CD4-positive, alpha-beta memory T cell (primary cell): ENCODE measurements at places on chromosomes 1 and 21. TPM values are rescaled to one million over a fixed set of nuclear protein-coding genes. Genes with fewer than 3 reads are reported as not detected.

TNFRSF9 gene
- total RNA-seq: 0.15 TPM

TENT5C gene
- 13.9 TPM for total RNA-seq

MAP10 gene
- 3.1 TPM for total RNA-seq

DENND1B gene
- total RNA-seq: 26.3 TPM

DNA sequence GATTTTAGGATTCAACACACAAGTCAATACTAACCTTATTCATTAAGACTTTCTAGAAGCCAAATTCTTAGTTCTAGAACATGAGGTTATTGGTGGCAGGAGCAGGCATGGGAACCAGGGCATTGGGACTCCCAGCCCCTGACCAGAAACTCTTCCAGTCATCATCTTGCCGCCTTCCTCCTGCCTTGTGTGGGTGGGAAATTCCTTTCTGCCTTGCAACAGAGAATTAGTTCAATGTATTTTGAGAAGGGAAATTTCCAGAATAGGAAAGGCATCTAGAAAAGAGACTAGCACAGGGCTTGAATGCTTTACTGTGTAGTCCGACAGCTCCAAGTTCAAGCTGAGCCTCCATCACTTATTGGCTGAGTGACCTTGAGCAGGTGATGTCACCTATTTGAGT, 8.7 kb downstream of the GRHL3 start:
- H3K4me3 ChIP-seq: no peak overlapping the region
- no peaks in the 10 kb centered on the region for H3K36me3 ChIP-seq
- peaks cover 6% of the 10 kb centered on the region for H3K4me1 ChIP-seq
- H3K27ac ChIP-seq: no peak overlapping the region
- no peaks in the 10 kb centered on the region for H3K27me3 ChIP-seq
- DNase-seq: no peak

DNA sequence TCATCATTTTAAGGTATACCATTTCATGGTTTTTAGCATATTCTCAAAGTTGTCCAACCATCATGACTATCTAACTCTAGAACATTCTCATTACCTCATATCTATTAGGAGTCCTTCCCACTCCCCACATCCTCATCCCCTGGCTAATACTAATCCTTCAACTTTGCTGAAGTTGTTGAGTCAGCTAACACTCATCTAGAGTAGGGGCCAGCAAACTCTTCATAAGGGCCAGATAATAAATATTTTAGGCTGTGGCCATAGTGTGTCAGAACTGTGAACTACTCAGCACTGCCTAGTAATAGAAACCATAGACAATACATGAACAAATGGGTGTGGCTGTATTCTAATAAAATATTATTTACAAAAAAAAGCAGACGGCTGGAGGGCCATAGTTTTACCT, 43.0 kb downstream of the TOR3A start:
- H3K36me3 ChIP-seq: no peaks in the 10 kb centered on the region
- no peak overlapping the region for H3K27ac ChIP-seq
- H3K4me3 ChIP-seq: no peak overlapping the region
- H3K27me3 ChIP-seq: no peaks in the 10 kb centered on the region
- H3K4me1 ChIP-seq: peaks cover 8% of the 10 kb centered on the region
- no peak for DNase-seq

GRCh38 chr1:229011022-229011421, 259.9 kb upstream of the RAB4A start:
- no peak overlapping the region for H3K4me3 ChIP-seq
- no peak for DNase-seq
- H3K27ac ChIP-seq: no peak overlapping the region
- no peaks in the 10 kb centered on the region for H3K27me3 ChIP-seq
- H3K4me1 ChIP-seq: no peaks in the 10 kb centered on the region
- no peaks in the 10 kb centered on the region for H3K36me3 ChIP-seq

- H3K27me3 ChIP-seq: no peaks in the 10 kb centered on the region
- no peak overlapping the region for H3K4me3 ChIP-seq
- DNase-seq: no peak
- H3K36me3 ChIP-seq: peaks cover 16% of the 10 kb centered on the region
- peaks cover 3% of the 10 kb centered on the region for H3K4me1 ChIP-seq
Observed at GRCh38 chr1:180188091-180188506, 33.4 kb downstream of the QSOX1 start.

DNA sequence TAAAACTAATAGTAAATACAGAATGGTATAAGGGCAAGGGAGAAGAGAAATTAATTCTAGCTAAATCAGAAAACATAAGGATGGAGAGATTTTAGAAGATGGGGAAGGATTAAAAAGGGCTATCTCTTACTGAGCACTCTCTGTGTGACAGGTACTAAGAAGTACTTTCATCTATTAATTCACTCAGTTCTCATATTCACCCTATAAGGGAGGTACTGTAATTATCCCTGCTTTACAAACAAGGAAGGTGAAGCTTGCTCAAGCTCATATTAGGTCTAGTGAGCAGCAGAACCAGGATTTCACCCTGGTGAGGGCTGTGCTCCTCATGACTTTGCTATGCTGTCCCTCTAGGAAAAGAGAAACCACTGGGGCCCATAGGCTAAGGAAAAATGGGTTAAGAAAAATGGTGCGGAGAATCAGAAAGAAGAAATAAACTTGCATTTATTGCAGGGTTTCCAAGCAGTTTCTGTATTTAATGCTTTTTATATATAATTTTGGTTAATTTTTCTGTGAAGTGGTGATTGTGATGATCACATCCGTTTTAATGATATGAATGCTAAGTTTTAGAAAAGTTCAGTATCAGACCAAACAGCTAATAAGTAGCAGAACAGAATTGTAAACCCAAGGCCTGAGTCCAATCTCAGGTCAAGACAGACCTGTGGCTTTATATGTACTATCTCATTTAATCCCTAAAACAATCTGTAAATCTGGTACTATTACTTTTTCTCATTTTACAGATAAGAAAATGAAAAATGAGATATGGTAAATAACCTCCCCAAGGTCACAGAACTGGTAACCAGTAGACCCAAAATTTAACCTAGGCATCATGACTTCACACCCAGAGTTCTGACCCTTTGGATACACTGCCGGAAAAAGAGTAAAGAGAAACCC, 1.7 kb downstream of the PCNX2 start:
- H3K36me3 ChIP-seq: no peaks in the 10 kb centered on the region
- DNase-seq: no peak
- no peak overlapping the region for H3K4me3 ChIP-seq
- no peak overlapping the region for H3K27ac ChIP-seq

- no peaks in the 10 kb centered on the region for H3K4me1 ChIP-seq
- no peaks in the 10 kb centered on the region for H3K36me3 ChIP-seq
- no peak for DNase-seq
- no peak overlapping the region for H3K27ac ChIP-seq
Observed at GRCh38 chr1:171460018-171460620, 25.2 kb upstream of the PRRC2C start.

DNA sequence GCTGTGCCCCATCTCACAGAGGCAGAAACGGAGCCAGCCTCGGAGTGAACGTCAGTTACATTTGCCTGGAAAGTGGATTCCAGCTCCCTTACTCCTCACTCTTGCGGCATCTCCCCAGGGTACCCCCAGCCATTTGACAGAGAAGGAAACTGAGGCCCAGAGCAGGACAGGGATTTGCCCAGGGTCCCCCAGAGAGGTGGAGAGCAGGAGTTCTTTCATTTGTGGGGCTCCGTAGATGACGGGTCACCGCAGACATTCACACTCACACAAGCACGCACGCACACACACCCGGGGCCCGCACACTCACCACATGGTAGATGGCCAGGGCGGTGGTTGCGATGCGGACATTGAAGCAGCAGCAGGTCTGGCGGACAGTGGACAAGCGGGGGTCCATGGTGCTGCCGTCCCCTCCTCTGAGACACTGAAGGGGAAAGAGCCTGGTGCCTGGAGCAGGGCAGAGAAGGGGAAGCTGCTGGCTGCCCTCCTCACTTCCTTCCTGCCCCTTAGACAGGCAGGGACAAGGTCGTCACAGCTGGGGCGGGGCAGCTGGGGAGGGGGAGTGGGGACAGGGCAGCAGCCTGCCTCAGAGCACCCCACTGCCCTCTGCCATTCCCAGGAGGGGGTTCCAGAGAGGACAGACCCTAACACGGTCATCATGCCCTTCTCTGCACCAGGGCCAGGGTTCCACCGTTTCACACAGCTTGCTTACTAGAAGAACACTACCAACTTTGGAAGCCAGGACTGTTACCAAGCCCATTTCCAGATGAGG, at the start of gene LAPTM5:
LAPTM5 (minus strand) TSS at position 423 of the 769 bp plus-strand sequence; CDS start at position 394, 29 bp downstream.
- DNase-seq: peak; percentile 52
- no peaks in the 10 kb centered on the region for H3K27me3 ChIP-seq
- H3K27ac ChIP-seq: peak within 1 kb of the TSS; percentile 92
- H3K36me3 ChIP-seq: no peaks in the 10 kb centered on the region
- peak within 1 kb of the TSS; percentile 96 for H3K4me3 ChIP-seq
- peaks cover 84% of the 10 kb centered on the region for H3K4me1 ChIP-seq

- H3K4me3 ChIP-seq: no peak overlapping the region
- H3K4me1 ChIP-seq: no peaks in the 10 kb centered on the region
- DNase-seq: no peak
- no peaks in the 10 kb centered on the region for H3K27me3 ChIP-seq
- H3K36me3 ChIP-seq: peaks cover 54% of the 10 kb centered on the region
- no peak overlapping the region for H3K27ac ChIP-seq
Observed at GRCh38 chr1:236861560-236862218, 66.6 kb downstream of the MTR start.

- no peaks in the 10 kb centered on the region for H3K27me3 ChIP-seq
- H3K27ac ChIP-seq: no peak overlapping the region
- H3K36me3 ChIP-seq: no peaks in the 10 kb centered on the region
- H3K4me3 ChIP-seq: no peak overlapping the region
Observed at GRCh38 chr1:172837816-172838679, 179.1 kb downstream of the FASLG start.

GRCh38 chr1:96688767-96689166, 32.8 kb upstream of the PTBP2 start:
- no peak overlapping the region for H3K27ac ChIP-seq
- H3K4me1 ChIP-seq: no peaks in the 10 kb centered on the region
- no peaks in the 10 kb centered on the region for H3K27me3 ChIP-seq
- DNase-seq: no peak
- H3K4me3 ChIP-seq: no peak overlapping the region
- no peaks in the 10 kb centered on the region for H3K36me3 ChIP-seq

- no peak overlapping the region for H3K27ac ChIP-seq
- no peak for DNase-seq
- H3K4me1 ChIP-seq: no peaks in the 10 kb centered on the region
Observed at GRCh38 chr1:6906783-6907182, 121.5 kb downstream of the CAMTA1 start.

GRCh38 chr1:29084196-29084521, 39.5 kb downstream of the TMEM200B start:
- DNase-seq: no peak
- no peaks in the 10 kb centered on the region for H3K4me1 ChIP-seq
- H3K27ac ChIP-seq: no peak overlapping the region
- H3K36me3 ChIP-seq: peaks cover 13% of the 10 kb centered on the region
- no peaks in the 10 kb centered on the region for H3K27me3 ChIP-seq

- H3K36me3 ChIP-seq: no peaks in the 10 kb centered on the region
- H3K27me3 ChIP-seq: peaks cover 8% of the 10 kb centered on the region
- H3K27ac ChIP-seq: no peak overlapping the region
- no peak for DNase-seq
Observed at GRCh38 chr21:33063375-33063883, 6.5 kb upstream of the OLIG1 start.

DNA sequence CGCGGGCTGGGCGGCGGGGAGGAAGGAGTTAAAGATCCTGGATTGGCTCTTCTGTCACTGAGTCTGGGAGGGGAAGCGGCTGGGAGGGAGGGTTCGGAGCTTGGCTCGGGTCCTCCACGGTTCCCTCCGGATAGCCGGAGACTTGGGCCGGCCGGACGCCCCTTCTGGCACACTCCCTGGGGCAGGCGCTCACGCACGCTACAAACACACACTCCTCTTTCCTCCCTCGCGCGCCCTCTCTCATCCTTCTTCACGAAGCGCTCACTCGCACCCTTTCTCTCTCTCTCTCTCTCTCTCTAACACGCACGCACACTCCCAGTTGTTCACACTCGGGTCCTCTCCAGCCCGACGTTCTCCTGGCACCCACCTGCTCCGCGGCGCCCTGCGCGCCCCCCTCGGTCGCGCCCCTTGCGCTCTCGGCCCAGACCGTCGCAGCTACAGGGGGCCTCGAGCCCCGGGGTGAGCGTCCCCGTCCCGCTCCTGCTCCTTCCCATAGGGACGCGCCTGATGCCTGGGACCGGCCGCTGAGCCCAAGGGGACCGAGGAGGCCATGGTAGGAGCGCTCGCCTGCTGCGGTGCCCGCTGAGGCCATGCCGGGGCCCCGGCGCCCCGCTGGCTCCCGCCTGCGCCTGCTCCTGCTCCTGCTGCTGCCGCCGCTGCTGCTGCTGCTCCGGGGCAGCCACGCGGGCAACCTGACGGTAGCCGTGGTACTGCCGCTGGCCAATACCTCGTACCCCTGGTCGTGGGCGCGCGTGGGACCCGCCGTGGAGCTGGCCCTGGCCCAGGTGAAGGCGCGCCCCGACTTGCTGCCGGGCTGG, at the start of gene NPR1:
NPR1 (plus strand) TSS at position 170 of the 818 bp plus-strand sequence; CDS start at position 591, 421 bp downstream.
- H3K36me3 ChIP-seq: no peaks in the 10 kb centered on the region
- H3K4me1 ChIP-seq: peaks cover 27% of the 10 kb centered on the region
- H3K4me3 ChIP-seq: peak within 1 kb of the TSS; percentile 48
- H3K27ac ChIP-seq: no peak within 1 kb of the TSS
- peak; percentile 22 for DNase-seq

DNA sequence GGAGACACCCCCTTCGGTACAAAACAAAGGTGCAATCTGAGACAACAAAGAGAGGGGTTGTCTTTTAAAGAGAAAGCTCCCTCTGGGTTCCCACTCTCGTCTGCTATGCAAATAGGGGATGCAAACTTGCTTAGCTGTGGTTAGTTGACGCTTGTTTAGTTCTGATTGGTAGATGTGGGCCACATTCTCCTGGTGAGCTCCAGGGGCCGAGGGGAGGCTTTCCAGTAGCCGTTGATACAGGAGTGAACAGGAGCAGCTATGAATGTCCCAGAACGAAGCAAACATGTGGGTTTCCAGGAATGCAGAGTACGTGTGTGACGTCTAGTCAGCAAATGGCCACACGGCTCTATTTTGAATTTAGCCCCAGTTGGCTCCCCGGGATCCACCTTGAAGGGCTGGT, 14.7 kb downstream of the TFF2 start:
- H3K27ac ChIP-seq: no peak overlapping the region
- no peaks in the 10 kb centered on the region for H3K36me3 ChIP-seq
- H3K4me3 ChIP-seq: no peak overlapping the region
- H3K4me1 ChIP-seq: peaks cover 10% of the 10 kb centered on the region
- no peaks in the 10 kb centered on the region for H3K27me3 ChIP-seq
- no peak for DNase-seq
